Ammon's horn (tissue), 1 donor: ENCODE measurements at places on chromosomes 12 and 14.

GRCh38 chr14:68924186-68925158, 54.6 kb downstream of the ACTN1 start:
- no peak for DNase-seq

- DNase-seq: no peak
Measured at GRCh38 chr12:124520265-124520701, 47.1 kb downstream of the NCOR2 start.

- no peak for DNase-seq
Measured at GRCh38 chr12:56948881-56949280, 8.5 kb downstream of the RDH16 start.

- no peak for DNase-seq
Measured at GRCh38 chr14:63295231-63295685, 23.5 kb downstream of the GPHB5 start.

DNA sequence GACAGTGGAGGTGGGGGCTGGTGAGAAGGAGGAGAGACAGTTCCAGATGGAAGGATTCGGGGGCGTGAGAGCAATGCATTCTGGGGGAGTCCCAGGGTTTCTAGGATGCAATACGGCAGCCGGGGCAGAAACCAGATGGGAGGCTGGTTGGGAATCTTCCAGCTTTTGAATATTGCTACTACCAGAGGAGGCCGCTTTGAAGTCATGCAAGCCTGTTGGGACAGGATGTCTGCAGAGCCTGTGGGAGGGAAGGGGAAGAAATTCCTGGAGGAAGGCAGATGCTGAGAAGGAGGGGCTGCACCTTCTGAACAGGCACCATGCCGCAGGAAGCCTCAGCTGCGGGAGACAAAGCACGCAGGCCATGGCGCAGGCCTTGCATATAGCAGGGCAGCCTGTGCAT, 105.4 kb downstream of the APAF1 start:
- peak; percentile 75 for DNase-seq

DNA sequence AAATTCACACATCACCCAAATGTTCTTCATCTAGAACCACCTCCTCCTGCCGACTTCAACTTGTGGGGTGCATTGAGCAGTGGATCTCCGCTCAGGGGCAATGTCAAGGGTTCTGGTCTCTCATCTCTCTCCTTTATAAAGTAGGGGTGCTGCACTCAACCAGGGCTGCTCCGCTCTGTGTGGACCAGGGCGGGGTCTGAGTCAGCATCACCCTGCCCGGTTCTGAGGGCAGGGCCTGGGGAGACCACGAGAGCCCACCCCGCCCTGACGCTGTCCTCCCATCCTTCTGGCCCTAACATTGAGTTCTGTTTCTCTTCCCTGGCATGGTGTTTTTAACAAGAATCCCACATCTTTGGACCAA, 311.6 kb upstream of the DIO3 start:
- DNase-seq: no peak

GRCh38 chr12:115129727-115130126, 445.8 kb upstream of the TBX3 start:
- DNase-seq: no peak

DNA sequence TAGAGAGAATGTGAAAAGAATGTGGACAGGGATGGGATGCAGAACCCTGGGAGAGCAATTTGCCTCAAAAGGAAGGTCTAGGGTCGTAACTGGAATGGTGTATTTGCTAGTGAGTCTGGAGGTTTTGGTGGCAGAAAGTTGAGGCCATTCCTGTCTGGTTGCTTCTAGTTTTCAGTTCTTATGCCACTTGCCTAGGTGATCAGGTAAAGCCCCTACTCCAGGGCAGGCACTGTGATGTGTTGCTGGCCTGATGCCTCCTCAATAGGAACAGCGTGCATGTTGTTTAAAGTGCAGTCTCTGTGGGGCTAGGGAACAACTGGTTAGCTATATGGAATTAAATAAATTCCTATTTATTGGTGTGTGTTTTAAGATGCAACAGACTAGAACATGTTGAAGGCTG, 6.4 kb downstream of the OS9 start:
- no peak for DNase-seq

DNA sequence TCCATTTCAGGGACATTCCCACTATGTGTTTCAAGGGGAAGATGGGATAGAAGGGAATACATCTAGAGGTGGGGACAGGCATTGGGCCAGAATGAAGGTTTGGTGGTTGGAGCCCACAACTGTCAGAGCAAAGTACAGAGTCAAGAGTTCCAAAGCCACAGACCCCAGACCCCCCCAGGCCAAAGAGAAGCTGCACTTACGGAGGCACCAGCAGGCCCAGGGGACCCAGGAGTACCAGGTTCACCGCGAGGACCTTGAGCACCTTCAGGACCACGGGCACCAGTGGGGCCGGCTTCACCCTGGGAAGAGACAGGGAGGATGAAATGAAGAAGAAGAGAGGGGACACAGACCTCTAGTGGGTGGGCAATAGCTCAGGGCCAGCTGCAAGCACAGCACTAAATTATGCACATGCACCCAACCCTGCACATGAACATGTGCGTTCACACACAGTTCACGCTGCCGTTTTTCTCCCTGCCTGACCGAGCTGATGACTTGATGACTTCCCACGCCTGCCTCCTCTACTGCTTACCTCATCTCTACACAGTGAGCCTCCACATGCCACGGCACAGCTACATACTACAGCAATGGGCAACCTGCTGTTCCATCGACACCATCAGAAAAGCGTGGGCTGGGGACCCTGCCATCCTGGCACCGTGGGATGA, 16.7 kb downstream of the COL2A1 start:
- peak; percentile 70 for DNase-seq

DNA sequence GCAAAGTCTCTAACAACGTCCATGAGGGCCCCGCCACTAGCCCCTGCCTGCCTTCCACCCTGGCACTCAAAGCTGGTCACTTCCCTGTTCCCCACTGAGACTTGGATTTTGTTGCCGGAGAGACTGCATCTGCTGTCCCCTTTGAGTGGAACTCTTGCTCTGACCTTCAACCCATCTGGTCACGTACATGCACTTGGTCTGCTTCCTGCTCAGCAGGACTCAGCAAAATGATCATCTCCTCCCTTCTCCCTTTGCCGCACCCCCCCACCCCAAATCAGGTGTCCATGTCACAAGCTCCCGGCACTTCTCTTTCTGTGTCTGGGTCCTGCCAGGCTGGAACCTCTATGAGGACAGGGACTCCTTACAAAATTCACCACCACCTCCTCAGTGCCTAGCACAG, 180.9 kb downstream of the CHST11 start:
- no peak for DNase-seq

DNA sequence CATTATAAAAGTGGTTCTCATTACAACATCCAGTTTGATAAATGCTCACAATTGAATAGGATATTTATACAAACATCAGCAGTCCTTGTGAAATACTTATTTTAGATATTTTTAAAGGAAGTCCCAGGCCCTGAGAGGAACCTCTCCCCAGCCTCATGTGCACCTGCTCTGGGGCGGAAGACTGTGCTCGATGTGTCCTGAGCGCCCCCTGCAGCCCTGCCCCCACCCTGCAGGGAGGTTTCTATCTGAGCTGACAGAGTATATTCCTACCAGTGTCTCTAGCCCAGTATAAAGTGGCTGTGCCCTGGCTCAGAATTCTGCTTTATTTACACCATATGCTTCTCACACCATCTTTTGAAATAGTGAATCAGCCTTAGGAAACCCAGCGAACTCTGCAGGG, 1349.1 kb downstream of the TMEM121 start:
- no peak for DNase-seq

DNA sequence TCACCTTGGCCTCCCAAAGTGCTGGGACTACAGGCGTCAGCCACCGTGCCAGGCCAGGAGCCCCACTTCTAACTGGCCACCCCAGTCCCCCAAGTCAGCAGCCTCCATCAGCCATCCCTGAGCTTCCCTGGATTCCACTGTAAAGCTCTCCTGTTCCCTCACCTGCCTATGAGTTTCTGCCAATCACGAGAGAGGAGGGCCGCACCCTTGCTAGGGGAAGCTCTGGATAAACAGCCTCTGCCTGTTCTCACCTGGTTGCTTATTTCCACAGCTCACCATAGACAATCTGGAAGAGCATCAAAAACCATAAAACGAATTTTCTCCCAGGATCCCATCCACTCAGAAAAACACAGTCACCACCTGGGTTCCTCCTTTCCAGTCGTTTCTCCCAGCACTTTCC, 5.0 kb downstream of the CDCA4 start:
- DNase-seq: no peak

- peak; percentile 100 for DNase-seq
Measured at GRCh38 chr12:48681710-48682532, at the start of gene KANSL2. Gene KANSL2 (minus strand): TSS chr12:48682238. CDS start chr12:48681632, 606 bp downstream.

GRCh38 chr14:76810525-76810924, 2.2 kb downstream of the ANGEL1 start:
- DNase-seq: no peak

DNA sequence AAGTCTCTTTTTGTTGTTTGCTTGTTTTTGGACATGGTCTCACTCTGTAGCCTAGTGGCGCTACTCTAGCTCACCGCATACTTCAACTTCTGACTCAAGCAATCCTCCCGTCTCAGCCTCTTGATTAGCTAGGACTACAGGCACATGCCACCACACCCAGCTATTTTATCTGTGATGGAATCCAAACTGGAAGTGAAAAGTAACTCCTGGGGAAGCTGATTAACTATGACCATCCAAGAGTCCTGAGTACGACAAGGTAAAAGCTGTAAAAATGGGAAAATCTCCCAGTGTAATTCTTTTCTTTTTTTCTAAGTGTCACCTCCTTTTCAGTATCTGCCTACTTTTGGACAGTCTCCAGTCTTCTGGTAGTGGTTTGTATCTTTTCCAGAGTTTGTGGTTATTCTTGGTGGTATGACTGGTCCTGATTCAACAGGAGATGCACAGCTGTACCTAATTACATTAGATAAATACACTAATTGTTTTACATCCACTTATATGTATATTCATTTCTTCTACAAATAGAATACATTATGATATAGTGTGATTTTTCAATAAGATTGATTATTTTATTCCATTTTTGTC, 97.8 kb downstream of the SLC6A15 start:
- DNase-seq: no peak

DNA sequence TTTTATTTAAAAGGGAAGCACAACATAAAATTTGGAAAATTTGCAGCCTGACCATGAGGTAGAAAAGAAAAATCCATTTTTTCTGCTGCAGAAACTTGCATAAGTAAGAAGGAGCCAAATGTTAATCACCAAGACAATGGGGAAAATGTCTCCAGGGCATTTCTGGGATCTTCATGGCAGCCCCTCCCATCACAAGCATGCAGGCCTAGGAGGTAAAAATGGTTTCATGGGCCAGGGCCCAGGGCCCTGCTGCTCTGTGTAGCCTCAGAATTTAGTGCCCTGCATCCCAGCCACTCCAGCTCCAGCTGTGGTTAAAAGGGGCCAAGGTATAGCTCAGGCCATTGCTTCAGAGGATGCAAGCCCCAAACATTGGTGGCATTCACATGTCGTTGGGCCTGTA, 735.6 kb downstream of the GALC start:
- DNase-seq: no peak

- peak; percentile 64 for DNase-seq
Measured at GRCh38 chr14:104206281-104206904, 68.0 kb downstream of the KIF26A start.

DNA sequence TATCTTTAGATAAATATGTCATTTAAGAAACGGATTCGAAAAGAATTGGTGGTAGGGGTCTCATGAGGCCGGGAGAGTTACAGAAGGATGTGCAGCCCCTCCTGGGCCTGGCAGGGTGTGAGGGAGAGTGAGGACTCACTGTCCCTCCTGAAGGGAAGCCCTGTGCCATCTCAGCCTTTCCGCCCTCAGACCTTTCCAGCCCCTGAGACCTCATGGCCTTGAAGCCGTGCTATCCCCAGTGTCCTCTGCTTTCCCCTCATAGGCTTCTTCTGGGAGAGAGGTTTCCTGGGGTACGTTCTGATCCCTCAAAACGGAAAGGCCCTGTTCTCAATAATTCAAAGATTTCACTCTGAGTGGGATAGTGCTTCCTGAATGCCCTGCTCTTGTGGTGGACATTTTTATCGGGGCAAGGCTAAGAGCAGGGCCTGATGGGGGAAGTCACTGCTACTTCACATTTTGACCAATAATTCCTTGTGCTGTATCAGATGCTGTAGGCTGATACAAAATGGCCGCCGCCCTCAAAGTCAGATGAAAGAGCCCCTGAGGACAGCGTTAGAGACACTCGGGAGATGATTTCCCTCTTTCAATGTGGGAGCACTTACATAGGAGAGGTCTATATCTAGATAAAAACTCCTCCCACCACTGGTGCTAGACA, 1.3 kb downstream of the CD4 start:
- no peak for DNase-seq

DNA sequence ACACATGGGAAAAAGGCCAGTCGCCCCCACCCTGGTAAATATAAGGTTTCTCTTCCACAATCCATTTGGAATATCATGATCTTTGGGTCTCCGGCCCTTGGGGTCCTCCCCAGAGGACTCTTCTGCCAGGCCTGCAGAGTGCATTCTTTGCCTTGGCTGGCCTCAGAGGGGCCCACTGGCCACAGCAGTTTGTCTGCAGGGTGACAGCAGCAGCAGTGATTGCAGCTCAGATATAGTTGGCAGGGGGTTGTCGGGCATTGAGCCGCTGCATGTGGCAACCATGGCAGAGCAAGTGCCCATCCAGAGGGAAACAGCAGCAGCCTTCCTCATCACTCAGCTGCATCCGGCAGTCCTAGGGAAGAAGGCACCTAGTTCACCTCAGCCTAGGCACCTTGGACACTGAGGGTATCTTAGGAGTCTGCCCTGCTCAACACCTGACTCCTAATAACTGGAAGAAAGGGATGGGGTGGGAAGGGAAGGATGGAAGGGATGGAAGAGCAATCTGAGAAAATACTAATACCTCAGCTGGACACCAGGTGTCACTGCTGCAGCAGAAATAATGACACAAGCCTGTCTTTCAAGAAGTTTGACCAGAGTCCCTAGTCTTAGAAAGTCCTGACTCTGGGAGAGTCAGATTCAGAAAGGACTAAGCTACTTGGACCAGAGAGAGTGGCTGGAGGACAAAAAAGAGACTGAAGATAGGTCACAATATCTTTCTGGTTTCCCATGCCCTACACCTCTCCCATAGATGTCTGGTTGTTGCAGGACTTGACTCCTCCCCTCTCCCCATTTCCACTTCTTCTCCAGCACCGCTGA, 8.9 kb downstream of the AJUBA start:
- peak; percentile 63 for DNase-seq

- no peak for DNase-seq
Measured at GRCh38 chr12:106118-106591, 39.6 kb downstream of the IQSEC3 start.

- DNase-seq: no peak
Measured at GRCh38 chr12:105555556-105556295, 225.2 kb downstream of the C12orf75 start.
